ENCODE measurements at places on chromosomes 2 and 18.

GRCh38 chr2:188952901-188953300, 21.3 kb upstream of the COL3A1 start:
- no peak for DNase-seq

GRCh38 chr18:36441426-36442240, 144.1 kb downstream of the FHOD3 start:
- no peak for DNase-seq

GRCh38 chr2:205261516-205262020, 420.7 kb upstream of the NRP2 start:
- no peak for DNase-seq

- DNase-seq, result no peak
These were observed 67.1 kb downstream of the RAB31 start for GRCh38 chr18:9775178-9775577.

GRCh38 chr2:83042053-83042452, 1417.0 kb downstream of the SUCLG1 start:
- no peak for DNase-seq

DNA sequence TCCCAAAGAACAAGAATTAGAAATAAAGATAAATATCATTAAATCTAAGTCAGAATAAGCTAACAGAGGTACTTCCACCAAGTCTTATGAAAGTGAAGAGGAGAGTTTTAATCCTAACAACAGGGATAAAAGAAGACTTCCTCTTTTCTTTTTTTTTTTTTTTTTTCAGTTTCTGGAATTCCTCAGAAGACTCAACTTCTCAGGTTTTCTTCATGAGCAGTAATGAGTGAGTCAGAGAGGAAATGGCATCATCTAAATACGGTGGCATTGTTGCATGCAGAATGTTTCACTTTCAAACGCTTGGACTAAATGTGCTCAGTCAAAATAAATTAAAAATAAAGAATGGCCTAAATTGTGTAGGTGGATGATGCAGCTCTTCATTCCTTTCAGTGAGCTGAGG, 45.6 kb upstream of the ARHGAP15 start:
- DNase-seq, result no peak

DNA sequence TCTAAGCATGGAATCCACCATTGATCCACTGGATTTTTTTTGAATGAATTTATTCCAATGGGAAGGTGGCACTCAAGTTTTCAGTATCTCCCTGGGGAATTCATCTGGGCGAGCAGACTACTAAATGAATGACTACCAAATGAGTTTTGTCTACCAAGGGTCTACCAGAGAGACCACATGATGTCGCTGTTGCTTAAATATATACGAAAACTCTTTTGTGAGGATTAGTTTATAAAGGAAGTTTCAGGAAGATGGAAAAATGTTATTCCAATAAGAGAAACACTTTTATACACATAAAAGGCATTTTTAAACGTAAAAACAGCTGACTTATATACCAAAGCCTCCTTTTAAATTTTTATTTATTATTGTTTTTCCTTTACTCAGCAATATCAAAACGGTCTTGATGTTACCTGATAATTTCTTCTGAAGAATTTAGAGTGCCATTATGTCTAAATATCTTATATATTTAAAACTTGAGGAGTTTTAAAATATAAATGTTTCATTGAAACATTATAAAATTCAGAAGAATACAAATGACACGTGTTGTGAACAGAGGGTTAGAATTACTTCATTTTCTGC, 139.7 kb downstream of the HRH4 start:
- DNase-seq, result no peak

DNA sequence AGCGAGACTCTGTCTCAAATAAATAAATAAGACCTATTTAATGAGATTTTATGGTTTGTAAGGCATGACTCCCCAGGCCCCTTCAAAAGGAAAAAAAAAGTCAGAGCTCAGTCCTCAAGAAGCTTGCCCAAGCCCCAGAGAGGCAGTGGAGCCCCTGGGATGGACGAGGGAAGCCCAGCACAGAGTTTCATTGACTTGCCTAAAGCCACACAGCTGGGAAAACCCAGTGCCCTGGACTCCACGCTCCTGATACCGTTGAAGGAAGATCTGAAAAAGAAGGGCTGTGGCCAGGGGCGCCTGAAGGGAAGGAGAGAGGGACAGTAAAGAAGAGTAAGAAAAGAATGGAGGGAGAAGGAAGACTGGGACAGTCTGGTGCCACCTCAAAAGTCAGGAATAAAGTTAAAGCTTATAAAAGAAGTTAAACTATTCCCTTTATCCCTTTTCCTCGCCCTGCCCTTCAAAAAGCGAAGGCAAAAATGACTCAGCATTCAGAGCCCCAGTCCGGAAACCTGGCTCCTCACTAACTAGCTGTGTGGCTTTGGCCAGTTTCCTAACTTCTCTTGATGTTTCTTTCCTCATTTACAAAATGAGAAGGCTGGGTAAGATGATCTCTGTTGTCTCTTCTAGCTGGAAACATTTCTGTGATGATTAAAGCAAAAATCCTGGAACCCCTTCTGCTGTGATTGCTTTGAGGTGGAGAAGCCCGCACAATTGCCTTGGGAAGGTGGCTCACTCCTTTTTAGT, 46.7 kb downstream of the LYPD1 start:
- DNase-seq, result no peak

DNA sequence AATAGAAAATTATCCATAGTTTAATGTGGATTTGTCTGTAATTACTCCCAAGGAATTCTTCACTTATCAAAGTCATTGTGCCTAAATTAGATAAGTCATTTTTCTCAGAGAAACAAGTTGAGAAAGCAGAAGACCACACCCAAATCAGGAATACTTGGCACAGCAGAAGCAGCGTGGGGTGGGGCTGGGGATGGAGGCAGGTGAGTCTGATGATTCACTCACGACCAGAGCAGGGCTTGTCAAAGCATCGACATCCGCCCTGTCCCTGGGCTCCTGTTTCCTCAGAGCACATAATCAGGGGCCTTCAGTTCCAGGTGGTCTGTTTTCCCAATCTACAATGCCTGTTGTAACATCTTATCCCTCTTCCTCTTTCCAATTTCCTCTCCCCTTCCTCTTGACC, 31.5 kb upstream of the COLEC12 start:
- DNase-seq, result no peak

- no peak for DNase-seq
These were observed 11.7 kb upstream of the NABP1 start for GRCh38 chr2:191666226-191666625.

GRCh38 chr2:22887426-22887825, 497.6 kb upstream of the KLHL29 start:
- DNase-seq, result no peak

GRCh38 chr2:129252781-129253460, 726.5 kb upstream of the RAB6C start:
- no peak for DNase-seq

- peak; percentile 6 for DNase-seq
These were observed 18.6 kb upstream of the SKA1 start for GRCh38 chr18:50356036-50356945.

GRCh38 chr18:8996771-8997432, 105.6 kb upstream of the NDUFV2 start:
- no peak for DNase-seq

GRCh38 chr2:232336241-232336736, 42.3 kb upstream of the ALPP start:
- DNase-seq, result no peak

DNA sequence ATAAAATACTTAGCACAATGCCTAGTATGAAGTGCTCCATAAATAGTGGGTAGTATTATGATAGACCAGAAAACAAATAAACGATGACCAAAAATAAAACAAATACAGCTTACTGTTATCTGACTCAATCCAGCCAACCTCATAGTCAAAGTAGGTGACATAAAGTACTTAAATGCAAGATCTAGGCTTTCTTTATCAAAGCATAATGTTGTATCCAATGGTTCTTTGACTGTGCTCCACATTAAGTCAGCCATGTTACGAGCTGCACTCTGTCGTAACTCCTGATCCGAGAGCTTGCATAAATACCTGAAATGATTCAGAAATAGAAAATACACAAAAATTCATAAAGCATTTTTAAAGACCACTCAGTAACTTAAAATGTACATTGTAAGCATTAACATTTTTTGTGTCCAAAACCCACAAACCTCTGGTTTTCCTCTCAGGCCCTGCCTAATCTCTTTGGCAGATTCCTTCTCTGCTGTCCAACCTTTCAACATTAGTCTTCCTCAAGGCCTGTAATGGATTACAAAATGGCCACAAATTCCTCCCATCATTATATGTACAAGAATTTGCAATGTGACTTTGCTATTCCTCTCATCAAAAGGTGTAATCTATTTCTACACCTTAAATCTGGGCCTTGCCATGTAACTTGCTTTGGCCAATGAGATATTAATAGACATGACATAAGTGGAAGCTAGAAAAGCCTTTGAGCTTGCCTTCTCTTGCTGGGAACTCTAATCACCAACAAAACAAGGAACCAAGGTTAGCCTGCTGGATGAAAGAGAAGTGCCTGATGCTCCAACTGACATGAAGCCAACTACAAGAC, 90.6 kb downstream of the USP34 start:
- no peak for DNase-seq

- DNase-seq, result no peak
These were observed 333.7 kb downstream of the CYP26B1 start for GRCh38 chr2:71813807-71814470.

GRCh38 chr18:38427736-38428135, 862.1 kb upstream of the CELF4 start:
- no peak for DNase-seq

DNA sequence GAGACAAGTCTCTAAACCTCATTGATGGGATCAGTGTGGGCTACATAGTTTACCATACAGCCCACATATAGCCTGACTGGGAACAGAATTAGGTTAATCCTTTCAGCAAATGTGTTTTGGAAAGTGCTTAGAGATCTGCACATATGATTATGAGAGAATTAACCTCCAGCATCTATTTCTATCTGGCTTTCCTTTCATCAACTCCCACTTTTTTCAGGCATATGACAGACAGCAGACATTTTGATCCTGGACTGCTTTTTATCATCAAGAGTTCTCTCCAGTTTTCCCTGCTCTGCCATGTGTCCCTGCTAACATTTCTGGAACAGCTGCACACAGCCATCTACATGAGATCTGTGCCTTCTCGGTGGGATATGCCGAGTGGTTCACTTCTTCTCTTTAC, 139.5 kb upstream of the LRP1B start:
- no peak for DNase-seq

DNA sequence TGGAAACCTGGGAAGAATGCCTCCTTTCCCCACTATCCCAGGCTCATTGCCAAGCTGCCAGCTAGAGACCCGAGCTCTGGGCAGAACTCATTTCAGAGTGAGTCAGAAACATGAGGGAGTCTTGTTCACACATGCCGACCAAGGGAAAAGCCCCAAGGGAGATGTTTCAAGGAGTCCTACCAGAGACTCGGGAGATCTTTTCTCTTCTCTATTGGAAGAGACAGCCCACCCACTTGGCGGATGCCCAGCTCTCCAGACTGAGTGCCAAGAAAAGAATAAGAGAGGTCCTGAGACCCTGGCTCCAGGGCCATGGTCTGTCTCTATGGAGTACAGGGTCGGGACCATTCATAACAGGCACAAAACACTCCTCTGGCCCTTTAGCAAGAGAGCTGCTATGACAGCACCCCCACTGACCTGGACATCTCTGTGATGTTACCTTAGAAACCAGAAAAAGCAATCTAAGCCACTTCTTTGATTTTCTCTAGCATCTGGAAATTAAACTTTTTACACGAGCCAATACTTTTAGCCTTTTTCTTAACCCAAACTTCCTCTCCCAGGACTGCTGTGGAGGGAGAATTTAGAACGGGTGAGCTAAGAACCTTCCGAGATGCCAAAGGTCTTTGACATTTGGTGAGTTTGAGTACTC, 18.5 kb upstream of the IGFBP5 start:
- DNase-seq, result no peak

GRCh38 chr2:177207101-177207500, 5.5 kb upstream of the HNRNPA3 start:
- DNase-seq, result no peak

GRCh38 chr2:184339966-184340365, 258.4 kb upstream of the ZNF804A start:
- no peak for DNase-seq

DNA sequence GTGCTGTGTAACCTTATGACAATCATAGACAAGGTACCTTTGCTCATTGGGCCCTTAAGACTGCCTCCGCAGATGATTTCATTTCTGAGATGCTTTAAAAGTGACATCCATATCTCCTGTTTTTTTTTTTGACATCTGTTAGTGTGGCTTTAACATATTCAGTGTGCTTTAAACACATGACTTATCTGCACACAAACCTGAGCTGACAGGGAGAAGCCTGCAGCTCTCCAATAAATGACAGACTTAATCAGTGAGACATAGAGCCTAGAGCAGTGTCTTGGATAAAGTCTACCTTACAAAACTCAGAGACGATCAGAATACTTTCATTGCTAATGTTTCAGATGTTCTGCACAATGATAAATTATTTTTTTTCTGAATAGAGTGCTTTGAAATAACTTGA, 130.7 kb downstream of the UBE2E3 start:
- DNase-seq, result no peak

GRCh38 chr2:132404056-132404455, 12.5 kb upstream of the GPR39 start:
- DNase-seq, result no peak

DNA sequence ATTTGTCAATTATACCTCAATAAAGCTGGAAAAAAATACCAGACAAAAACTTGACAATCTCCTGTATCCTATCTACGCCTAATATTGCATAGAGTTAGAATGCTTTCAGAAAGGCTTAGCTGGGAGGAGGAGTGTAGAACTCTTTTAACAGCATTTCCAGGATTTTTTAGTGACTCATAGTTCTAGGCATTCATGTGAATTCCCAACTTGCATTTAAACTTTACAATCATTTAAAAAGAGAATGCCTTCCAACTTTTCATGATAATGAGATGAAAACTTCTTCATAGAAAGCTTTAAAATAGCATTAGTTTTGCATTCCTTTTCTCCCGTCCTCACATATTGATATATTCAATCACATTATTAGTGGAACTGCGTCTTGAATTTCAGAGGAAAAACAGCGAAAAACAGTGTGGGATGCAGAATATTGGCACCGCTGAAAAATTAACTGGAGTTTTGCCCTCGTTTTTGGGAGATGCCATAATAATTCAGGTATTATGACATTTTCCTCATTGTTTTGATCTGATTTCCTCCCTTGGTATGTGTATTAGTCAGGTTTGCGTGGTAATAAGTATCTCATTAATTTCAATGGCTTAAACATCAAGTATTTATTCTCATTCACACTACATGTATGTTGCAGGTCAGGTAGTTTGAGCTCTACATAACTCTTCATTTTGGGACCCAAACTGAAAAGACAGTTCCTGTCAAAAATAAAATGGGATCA, 293.2 kb upstream of the FIGN start:
- no peak for DNase-seq

- DNase-seq, result no peak
These were observed 165.3 kb downstream of the TNS1 start for GRCh38 chr2:217837530-217837929.
